ENCODE measurements at places on chromosomes 1 and 21.

DNA sequence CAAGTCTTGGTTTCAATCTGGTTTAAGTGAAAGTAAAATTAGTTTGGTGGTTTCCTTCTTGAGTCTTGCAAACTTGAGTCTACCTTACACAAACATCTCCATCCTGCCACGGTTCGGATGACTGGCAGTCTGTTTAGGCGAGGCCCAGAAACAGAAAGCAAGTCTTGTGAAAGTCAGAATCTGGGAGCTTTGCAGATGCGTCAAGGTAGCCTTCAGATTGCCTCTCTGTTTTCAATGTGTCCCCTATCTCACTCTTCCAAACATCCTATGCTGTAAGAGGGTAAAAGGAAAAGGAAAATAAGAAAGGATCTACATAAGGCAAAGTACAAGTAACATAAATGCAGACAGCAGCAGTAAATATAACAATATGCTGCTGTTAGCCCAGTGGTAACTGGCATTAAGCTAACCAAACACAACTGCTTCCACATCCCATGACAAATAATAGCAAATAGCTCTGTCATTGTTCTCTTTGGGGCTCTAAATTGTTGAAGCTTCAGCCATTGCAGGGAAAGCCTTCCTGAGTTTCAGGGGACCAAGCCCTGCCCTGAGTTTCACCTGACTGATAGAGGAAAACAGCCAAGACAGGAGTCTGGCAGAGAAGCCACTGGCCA, 26.2 kb upstream of the C1orf105 start:
- DNase-seq = peak; percentile 51

DNA sequence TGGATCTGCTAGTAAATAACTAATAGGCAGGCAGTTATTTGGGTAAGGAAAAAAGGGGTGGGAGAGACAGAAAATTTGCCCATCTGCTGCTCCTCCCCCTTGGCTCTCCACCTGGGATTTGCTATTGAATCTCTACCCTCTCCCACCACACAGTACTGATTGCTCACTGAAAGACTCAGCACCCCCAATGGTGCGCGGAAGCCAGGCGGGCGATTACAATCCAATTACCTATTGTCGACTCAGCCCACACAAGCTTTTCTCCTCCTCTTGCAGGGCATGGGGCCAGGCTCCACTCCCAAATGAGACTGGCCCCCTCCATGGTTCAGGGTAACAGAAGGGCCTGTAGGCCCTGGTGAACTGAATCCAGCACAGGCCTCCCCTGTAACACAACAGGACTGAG, 2.7 kb upstream of the HMGN2 start:
- DNase-seq = no peak

- DNase-seq = no peak
Measured at GRCh38 chr1:66244429-66244828, 289.5 kb upstream of the SGIP1 start.

GRCh38 chr1:218284377-218284916, 646 bp upstream of the RRP15 start:
- no peak for DNase-seq

- no peak for DNase-seq
Measured at GRCh38 chr1:173400387-173400995, 76.6 kb upstream of the PRDX6 start.

GRCh38 chr21:15667010-15667409, 62.8 kb upstream of the USP25 start:
- DNase-seq = peak; percentile 84

GRCh38 chr1:8510041-8510823, 192.3 kb downstream of the SLC45A1 start:
- DNase-seq = peak; percentile 93

GRCh38 chr1:40625076-40625475, 40.4 kb downstream of the RIMS3 start:
- peak; percentile 39 for DNase-seq

GRCh38 chr1:14740016-14740415, 141.5 kb downstream of the KAZN start:
- DNase-seq = no peak

DNA sequence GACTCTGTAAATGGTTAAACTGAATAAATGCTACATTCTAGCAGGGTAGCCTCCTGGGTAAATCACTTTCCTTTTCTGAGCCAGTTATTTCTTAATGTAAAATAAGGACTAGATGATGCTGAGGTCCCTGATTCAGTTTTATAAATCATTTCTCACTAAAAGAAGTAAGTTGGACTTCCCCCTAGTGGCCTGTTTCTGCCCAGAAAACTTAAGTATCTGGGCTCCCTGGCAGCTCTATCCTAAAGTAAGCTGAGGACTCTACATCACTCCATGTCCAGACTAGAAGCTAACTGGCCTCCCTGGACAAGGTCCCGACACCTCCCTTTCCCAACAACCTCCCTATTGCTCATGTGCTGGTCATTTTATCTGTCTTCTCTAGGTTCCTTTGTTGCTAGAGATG, 3.0 kb downstream of the GPN2 start:
- peak; percentile 71 for DNase-seq

GRCh38 chr1:185739967-185740366, 5.8 kb downstream of the HMCN1 start:
- no peak for DNase-seq

DNA sequence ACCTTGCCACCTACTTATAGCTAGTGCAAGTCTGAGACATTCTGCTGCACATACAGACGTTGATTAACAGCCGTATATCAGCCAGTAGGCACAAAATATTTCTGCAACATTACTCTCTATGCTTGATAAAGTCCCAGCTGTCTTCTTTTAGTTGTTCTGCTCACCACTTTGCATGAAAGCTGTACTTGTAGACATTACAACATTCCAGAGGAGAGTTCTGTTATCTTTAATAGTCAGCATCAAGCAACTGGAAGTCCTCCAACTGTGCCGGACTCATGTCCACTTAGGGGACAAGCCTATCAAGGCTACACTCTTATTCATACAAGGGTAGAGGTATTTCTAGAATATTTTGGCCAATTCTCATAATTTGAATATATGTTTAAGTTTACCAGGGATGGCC, 50.0 kb downstream of the CACHD1 start:
- peak; percentile 54 for DNase-seq

DNA sequence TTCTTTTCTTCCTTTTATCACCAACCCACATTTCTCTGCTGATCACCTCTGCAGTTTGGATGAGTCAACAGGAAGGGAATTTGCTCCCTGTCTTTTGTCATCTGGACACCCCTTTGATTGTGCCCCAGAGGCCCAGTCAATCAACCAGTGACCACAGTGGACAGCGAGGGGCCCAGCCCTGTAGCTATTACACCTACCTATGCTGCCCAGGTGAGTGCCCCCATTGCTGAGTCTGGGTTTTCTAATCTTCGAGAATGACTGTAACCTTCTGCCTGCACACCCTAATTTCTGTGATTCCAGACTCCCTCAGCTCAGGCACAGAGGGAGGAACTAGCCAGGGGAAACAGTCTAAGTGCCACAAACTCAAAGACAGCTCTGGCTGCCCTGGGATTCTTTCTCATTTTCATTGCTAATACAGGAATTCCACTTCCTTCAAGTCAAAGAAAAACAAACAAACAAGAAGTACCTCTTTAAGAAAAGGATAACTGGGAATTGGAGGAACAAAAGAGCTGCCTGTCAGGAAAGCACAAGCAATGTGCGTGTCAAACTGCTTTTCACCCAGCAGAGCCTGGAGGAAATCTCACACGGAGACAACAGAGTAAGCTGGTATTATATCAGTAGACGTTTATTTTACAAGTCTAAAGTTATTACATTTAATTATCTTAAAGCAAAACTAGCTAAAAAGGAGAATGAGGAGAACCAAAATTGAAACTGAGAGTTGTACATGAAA, 311.1 kb downstream of the AJAP1 start:
- no peak for DNase-seq

DNA sequence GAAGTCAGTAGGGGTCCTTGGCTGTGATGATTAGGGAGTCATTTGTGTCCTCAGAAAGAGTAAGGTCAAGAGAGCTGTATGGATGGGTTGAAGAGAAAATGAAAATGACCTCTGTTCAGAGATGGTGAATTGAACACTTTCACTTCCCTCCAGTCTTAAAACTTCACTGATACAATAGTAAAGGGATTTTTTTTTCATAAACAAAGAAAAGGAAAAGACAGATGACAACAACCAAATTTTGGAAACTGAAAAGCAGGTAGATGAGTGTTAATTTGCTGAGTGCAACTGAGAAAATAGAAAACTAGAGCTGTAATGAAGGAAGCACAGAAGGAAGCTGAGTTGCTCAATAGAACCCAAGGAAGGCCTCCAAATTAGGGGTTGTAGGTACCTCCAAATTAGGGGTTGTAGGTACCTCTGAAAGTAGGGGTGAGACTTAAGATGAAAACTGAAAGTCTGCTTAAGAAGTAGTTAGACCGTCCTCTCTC, 14.8 kb upstream of the S1PR1 start:
- DNase-seq = no peak

DNA sequence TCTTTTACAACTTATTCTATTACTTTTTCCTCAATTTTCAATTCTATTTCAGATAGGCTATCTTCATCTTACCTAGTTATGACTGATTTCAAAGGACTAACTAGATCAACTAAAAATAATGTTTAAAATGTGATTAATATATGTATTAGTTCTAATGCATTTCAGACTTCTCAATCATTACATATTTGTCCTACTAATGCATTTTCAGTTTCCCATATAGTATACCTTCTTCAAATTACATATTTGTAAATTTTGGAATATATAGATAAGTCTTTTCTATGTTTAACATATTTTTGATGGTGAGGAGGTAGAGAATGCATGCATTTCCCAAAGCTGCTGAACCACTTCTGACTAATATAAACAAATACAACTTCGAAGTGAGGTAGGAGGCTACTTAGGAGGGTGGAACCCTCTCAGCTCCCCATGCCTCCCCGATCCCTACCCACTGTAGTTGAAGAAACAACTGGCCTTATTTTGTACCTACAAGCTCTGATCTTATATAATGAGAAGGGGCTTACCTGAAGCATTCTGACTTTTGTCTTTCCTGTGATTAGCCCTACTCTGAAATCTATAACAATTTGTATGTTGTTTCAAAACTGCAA, 1.7 kb downstream of the TRMT1L start:
- no peak for DNase-seq

DNA sequence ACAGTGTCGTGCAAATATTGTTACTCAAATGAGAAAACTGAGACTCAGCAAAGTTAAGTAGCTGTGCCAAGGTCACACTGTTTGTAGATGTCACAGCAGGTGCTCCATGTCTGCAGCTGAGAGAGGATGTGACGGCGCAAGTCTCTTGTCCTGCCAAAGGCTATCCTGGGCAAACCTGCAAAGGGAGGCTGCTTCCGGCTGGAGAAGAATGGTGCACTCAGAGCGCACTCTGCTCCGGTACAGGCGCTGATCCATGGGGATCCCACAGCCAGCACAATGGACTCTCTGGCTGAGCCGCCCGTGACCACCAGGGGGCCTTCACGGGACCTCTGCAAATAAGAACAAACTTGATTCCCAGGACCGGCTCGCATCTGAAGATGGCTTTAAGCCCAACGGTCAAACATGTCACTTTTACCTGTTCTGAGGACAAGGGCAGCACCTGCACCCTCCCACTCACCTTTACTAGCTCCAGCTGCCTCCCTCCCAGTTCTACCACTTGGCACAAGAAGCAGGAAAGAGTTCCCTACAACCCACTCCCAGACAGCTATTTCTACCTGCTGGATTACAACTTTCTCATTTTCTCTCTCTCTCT, 21.9 kb downstream of the RD3 start:
- DNase-seq = peak; percentile 85

DNA sequence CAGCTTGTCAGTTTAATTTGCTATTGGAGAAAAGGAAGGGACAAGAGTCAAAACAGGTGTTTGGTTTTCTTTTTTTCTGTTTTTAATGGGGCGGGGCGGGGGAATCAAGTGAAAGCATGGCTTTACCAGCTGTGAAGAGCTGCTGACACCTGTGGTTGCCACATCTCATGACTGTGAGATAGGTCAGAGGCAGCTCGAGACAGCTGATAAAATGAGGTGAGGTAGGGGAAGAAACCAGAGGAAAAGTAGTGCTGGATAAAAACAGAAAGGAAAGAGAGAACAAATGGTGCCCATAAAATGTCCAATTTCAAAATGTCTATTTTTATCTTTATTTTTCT, 272.3 kb downstream of the NEGR1 start:
- no peak for DNase-seq

- peak; percentile 72 for DNase-seq
Measured at GRCh38 chr1:20867847-20868246, 80.7 kb upstream of the HP1BP3 start.

- no peak for DNase-seq
Measured at GRCh38 chr1:241142493-241142892, 214.5 kb downstream of the RGS7 start.

DNA sequence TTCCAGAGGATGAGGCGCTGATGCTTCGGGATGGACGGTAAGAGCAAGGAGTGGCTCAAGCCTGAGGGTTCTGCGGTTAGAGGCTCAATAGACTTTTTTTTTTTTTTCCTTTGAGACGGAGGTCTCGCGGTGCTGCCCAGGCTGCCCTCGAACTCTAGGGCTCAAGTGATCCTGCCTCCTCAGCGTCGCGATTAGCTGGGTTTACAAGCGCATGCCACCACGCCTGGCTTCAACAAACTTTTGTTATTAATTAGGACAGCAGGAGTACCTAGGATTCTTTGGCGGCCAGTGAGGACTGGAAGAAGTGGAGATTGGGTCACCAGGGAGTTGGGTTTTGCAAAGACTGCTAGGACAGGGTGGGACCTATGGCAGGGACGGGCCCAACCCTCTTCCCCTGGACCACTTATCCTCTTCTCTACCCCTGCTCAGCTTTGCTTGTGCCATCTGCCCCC, 587 bp downstream of the SCNM1 start:
- DNase-seq = peak; percentile 80

GRCh38 chr1:204459706-204460105, 34.9 kb downstream of the PIK3C2B start:
- no peak for DNase-seq

GRCh38 chr1:156516821-156517220, 16.2 kb upstream of the MEF2D start:
- no peak for DNase-seq

- peak; percentile 72 for DNase-seq
Measured at GRCh38 chr1:196034080-196034706, 574.0 kb downstream of the KCNT2 start.

GRCh38 chr1:117017648-117018047, 16.1 kb downstream of the CD101 start:
- DNase-seq = no peak

- DNase-seq = peak; percentile 98
Measured at GRCh38 chr1:8211883-8212579, 105.9 kb upstream of the SLC45A1 start.

DNA sequence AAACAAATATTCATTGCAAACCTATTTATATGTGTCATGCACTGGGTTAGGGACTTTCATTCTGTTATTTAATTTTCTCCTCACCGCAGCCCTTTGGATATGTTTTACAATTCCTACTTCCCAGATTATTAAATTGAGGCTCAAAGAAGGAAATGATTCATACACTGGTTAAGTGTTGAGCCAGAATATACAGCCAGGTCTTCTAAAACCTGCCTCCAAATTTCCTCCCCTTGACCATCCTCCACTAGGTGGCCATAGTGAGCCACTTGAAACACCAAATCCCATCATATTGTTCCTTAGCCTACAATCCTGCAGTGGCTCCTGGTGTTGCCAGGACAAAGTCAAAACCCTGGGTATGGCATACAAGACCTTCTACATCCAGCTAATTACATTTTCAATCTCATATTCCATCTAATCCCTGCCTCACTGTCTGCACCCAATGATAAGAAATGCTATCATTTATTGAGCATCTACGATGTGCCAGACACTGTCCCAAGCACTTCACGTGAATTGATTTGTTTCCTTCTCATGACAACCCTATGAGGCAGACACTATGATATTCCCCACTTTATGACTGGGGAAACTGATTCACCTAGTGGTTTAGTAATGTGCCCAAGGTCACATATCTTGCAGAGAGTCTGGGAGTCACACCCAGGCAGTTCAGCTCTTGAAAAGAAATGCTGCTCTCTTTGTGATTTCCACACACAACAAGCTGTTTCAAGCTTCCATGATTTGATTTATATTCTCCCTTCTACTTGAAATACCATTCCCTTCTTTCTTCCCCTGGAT, 23.6 kb upstream of the KIRREL1 start:
- peak; percentile 84 for DNase-seq

Measured in adipocyte (in vitro differentiated cells).